ENCODE measurements at places on chromosomes 16 and 17. TPM values are rescaled to one million over a fixed set of nuclear protein-coding genes. Genes with fewer than 3 reads are reported as not detected.

The G6PC1 gene
- total RNA-seq: not detected

DNA sequence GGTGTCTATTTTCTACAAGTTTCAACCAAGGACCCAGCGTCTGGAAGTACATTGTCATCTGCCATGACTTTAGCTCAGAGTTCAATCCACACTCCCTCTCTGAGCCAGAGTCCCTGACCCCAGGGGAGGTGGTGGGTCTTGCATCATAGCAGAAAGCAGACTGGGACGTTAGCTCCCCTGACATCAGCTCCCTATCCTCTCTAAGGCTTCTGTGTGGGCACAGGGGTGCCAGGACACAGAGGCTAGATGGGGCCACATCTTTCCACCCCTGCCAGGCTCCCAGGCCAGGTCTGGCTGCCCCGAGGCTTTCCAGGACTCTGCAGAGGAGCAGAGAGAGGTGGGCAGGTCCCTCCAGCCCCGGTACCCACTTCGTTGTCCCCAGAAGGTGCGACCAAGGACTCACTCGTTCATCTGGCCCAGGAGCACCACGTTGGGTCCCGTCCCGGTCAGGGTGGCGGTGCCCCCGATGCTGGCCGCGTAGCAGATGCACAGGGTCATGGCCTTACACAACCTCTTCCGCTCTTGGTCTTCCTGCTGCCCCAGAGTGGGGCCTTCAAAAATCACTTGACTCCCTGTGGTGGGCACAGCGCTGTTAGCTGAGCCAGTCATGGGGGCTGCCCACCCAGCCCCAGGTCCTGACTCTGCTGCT, 10.5 kb downstream of the SLC13A5 start:
- no peak overlapping the region for H3K4me3 ChIP-seq
- H3K27me3 ChIP-seq: peaks cover 23% of the 10 kb centered on the region
- DNase-seq: no peak
- H3K36me3 ChIP-seq: no peaks in the 10 kb centered on the region
- no peak overlapping the region for H3K27ac ChIP-seq
- H3K4me1 ChIP-seq: no peaks in the 10 kb centered on the region

GRCh38 chr17:65198653-65199382, 61.6 kb downstream of the RGS9 start:
- peaks cover 3% of the 10 kb centered on the region for H3K27me3 ChIP-seq
- H3K4me1 ChIP-seq: peaks cover 12% of the 10 kb centered on the region
- no peak overlapping the region for H3K27ac ChIP-seq
- DNase-seq: no peak
- H3K4me3 ChIP-seq: no peak overlapping the region

GRCh38 chr17:57662041-57662440, 83.1 kb downstream of the CCDC182 start:
- no peaks in the 10 kb centered on the region for H3K4me1 ChIP-seq
- no peak overlapping the region for H3K4me3 ChIP-seq
- no peak overlapping the region for H3K27ac ChIP-seq
- no peak for DNase-seq
- H3K36me3 ChIP-seq: no peaks in the 10 kb centered on the region
- H3K27me3 ChIP-seq: no peaks in the 10 kb centered on the region

All from activated CD8-positive, alpha-beta memory T cell treated with anti-CD3 and anti-CD28 coated beads, Interleukin-2, amount 10 ng/mL, durations not matched to agents 7 days and 5 days (primary cell).